ENCODE measurements at places on chromosomes 3 and 15. TPM values are rescaled to one million over a fixed set of nuclear protein-coding genes. Genes with fewer than 3 reads are reported as not detected.

The GLDN gene
- total RNA-seq, result 4.8 TPM

The SLC22A13 gene
- total RNA-seq, result not detected

The IL17RB gene
- total RNA-seq, result 1.9 TPM

The RPP14 gene
- 9.1 TPM for total RNA-seq

The CCR4 gene
- total RNA-seq, result 0.23 TPM

The TXNRD3 gene
- 9.9 TPM for total RNA-seq

DNA sequence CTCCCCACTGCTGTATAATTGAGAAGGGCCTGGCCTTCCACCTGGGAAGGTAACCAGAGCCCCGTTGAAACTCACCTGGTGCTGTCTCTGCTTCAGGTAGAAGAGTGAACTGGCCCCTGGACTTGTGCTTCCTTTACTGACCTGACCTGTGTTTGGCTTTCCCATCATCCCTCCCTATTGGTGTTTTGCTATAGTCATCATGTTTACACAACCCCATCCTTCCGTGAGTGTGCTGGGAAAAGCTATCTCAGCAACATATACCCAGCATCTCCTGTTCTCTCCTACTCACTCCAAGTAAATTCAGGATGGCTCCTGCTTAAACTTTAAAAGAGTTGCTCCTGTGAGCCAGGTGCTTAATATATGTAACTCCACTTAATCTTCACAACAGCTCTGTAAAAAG is 77.2 kb upstream of the TSC22D2 start:
- no peak for DNase-seq

DNA sequence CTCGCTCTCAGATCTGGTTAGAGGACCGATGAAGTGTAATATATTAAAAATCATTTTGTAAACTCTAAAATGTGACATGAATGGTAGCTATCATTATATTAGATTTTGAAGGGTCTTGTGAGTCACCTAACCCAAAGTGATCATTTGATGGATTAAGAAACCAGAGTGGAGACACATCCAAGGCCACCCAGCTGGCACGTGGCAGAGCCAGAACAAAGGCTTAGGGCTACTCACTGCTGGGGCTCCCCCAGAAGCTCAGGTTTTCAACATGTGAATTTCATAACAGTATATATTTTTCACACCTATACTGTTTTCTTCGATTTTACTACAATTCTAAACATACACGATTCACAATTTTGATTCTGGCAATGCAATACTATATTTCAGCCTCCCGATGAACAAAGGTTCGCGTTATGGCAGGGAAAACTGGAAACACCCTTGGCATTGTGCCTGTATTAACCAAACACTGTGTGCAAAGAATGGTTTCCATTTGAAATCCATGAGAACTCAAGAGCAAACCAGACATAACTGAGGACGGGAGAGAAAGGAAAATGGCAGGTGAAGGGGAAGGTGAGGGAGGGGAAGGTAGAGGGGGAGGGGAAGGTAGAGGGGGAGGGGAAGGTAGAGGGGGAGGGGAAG is 88.9 kb downstream of the ADAMTS17 start:
- peak; percentile 62 for DNase-seq

GRCh38 chr3:192578729-192579128 is 148.6 kb downstream of the FGF12 start:
- DNase-seq, result no peak

- DNase-seq, result no peak
Observed at GRCh38 chr3:196757876-196758739, 18.5 kb downstream of the PAK2 start.

GRCh38 chr3:156760333-156760732 is 65.8 kb upstream of the LEKR1 start:
- DNase-seq, result no peak

DNA sequence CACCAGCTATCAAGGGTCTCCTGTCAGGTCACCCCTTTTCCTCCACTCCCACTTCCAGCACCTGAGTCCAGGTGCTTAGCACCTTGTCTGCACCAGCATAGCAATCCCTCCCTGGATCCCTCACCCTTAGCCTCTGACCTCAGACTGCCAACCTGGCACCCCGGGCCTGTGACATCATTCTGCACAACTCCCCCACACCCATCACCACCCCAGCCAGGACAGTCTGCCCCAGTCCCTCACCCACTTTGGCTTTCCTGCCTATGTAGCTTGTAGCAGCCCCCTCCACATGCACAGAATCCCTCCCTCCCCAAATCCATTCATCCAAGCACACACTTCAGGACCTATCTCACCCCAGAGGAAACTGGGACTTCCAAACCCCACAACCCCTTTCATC is 819 bp upstream of the PLXNB1 start:
- DNase-seq, result no peak

DNA sequence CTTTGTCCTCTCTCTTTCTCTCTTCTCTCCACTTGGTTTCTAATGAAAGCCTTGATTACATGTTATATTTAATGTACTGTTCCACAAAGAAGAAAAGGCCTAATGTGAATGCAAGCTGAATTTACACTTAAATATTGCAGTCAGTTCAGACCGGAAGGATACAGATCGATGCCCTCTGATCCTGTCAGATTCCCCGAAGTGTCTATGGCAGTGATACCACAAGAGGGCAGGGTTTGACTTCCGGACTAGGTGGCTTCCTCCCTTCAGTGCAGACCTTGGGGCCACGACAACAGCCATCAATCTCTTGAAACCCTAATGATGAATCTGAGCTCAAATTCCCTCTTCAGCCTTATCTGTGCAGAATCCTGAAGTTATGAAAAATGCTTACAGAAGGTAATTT is 29.5 kb downstream of the AGTR1 start:
- DNase-seq, result no peak

DNA sequence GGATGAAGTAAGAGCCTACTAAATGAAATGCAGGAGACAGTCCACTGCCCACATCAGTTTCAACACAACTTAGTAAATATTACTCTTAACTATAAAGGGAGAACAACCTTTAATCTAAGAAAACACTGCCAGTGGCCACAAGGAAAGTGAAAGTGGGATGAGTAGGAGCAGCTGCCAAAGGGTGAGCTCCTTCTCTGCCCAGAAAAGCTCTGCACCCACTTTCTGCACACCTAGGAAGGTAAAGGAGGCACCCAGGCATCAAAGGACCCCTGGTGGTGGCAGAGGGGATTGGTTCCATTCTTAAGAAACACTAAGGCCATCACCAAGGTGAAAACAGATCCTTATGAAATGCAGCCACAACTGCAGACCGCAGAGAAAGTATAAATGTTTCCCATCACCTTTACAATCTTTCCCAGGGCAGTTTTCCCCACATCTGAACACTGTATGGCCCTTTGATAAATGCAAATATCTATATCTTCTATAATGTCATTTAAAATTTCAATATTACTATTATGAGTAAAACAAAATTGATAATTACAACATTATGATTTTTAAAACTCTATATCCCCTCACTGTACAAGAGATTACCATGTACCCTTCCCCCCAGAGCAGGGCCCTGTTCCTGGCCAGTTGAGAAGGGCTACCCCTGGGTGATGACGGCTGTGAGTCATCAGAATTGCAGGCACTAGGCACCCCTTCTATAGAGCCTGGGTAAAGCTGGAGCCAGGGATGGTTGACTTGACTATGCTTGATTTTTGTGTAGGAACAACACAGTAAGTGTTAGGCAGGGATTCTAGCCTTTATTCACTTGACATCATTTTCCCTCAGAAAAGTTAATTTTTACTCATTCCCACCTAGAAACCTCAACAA is 92.0 kb downstream of the SNRK start:
- no peak for DNase-seq

DNA sequence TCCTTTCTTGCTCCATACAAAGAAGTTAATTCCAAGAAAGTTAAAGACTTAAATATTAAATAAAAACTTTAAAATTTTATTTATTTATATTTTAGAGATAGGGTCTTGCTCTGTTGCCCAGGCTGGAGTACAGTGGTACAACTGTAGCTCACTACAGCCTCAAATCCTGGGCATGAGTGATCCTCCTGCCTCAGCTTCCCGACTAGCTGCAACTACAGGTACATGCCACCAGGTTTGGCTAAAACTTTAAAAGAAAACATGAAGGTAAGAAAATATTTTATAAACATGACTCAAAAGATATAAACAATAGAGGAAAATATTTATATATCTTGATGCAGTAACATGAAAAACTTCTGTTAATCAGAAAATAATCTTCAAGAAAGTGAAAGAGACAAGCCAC is 33.2 kb downstream of the ADIPOQ start:
- no peak for DNase-seq

DNA sequence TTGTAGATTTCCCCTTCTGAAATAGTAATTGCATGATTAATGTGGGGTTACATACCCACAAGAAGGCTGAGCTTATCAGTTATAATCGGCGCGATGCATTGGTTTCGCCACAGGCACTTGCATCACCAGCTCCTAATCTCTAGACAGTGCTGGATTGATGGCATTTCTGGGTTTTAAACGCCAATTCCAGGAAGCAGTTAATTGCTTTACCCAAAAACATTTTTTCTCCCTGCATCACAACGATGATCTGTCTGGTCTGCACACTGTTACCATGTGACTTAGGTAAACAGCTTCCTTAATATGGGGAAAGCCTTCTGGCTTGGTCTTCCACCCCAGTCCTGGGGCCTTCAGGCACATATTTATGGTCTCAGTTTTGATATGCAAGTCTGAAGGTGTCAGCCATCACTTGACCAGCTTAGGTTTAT is 70.0 kb upstream of the HEG1 start:
- DNase-seq, result no peak

DNA sequence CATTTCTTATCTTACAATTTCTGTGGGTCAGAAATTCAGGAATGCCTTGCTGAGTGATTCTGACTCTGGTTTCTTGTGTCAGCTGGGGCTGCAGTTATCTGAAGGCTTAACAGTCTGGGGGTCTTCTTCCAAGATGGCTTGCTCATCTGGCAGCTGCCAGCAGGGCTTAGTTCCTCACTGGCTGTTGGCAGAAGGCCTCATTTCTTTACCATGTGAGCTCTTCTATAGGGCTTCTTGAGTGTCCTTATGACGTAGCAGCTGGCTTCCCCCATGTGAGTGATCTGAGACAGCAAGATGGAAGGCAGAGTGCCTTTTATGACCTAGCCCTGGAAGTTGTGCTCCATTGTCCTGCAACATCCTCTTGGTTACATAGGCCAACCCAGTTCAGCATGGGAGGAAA is 82.0 kb upstream of the PDZRN3 start:
- no peak for DNase-seq

DNA sequence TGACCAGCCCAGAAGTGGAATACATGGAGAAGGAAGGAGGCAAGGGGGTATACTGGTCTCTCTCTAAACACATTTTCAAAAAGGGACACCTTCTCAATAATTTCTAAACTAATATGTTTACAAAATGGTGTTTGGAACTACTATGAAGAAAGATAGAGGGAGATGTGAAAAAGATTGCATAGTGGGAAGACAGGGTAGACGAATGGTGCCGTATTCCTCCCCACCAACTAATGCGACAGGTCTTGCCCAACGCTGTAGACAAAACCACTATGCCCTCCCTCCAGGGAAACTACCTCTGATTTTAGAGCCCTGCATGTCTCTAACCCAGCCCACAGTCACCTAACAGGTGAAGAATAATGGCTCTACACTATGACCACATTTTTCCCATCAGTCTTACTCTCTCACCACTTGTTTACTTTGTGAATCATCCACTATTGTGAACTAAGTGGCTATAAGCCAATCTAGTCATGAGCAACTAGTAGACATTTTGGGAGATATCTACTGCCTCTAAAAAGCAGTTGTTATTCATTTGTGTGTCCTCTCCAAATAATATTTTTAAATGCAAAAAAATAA is 108.2 kb upstream of the UBE2E2 start:
- DNase-seq, result no peak

DNA sequence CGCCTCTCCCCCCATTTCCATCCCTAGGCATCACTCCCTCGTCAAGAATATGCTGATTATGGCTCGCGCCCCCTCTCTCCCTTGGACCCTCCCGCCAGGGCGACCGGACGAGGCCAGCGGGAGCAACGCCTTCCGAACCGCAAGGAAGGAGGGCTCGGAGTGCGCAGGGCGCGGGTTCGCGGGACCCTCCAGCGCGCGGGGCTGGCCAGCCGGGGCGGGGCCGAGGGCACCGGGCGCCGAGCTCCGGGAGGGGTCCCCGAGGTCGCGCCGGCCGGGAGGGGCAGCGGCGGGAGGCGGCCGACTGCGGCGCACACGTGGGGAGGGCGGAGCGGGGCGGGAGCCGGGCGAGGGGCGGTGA is 483 bp downstream of the EHD4 start:
- no peak for DNase-seq
